ENCODE measurements at places on chromosomes 4 and X.

DNA sequence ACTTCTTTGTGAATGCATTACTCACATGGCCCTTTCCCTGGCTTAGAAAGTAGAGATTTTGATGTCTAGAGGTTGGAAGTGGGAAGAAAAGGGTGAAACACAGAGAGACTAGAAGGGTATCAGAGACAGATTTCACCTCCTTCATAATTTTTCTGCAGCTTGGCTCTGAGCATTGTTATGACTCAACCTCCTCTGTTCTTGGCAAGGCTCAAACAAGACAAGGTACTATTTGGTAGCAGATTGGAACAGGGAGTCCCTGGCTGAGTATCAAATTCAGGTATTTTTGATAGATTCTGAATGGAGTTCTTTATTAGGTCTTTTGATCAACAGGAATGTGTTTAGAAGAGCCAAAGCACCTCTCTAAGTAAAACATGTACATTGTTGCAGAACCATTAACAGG lies 146.3 kb upstream of the CHRDL1 start:
- DNase-seq, result no peak

GRCh38 chrX:40174001-40174853 lies 76.5 kb upstream of the BCOR start:
- DNase-seq, result no peak

GRCh38 chr4:171348090-171348489 lies 465.1 kb upstream of the GALNTL6 start:
- no peak for DNase-seq

- DNase-seq, result no peak
Measured at GRCh38 chr4:4990857-4991540, 28.3 kb downstream of the CYTL1 start.

DNA sequence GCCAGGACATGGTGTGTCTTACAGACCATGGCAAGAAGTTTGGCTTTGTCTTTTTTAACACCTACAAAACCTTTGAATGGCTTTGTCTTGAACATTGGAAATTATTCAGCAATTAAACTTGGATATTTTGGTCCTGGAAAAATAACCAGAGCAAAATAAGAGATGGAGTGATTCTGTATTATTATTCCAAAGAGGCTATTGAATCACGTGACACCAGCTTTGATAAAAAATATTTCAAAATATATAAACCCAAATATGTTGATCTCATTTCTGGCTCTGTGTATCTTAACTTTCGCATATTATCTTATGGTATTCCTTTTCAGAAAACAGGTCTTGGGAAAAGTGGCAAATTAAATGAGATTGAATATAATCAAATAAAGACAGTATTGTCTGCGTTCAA lies 32.6 kb upstream of the GIMD1 start:
- DNase-seq, result no peak

DNA sequence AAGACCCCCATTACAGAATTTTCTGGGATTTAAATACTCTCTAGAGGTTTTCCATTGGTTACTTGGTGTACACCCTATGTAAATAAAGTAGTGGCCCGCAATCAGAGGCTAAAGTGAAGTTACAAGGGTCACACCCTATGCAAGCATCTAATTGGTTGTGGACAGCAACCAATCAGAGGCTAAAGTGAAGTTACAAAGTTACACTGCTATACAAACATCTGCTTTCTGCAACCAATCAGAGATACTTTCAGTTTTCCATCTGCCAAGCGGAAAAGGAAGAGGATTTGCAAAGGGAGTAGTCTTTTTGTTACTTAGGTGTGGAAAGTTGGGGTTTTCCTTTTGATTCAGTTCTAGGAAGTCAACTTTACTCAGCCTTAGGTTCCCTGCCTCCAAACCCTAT lies 2.0 kb upstream of the ATRX start:
- DNase-seq, result no peak

GRCh38 chrX:6021316-6022091 lies 207.2 kb downstream of the NLGN4X start:
- DNase-seq, result no peak

DNA sequence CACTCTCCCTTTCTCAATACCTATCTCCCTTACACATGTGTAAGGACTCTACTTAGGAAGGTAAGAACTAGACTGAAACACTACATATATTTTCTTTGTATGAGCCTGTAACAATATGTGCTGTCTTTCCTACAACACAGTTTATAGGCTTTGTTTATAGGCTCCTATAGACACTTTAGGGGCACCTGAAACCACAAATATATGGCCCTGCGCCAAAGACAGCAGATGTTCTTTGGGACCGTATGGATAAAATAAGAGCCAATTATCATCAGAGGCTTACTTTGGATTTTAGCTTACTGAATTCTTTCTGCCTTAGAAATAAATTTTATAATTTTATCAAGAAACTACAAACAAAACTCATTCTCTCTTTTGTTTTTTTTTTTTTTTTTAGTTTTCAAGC lies 16.6 kb upstream of the CXCL3 start:
- no peak for DNase-seq

DNA sequence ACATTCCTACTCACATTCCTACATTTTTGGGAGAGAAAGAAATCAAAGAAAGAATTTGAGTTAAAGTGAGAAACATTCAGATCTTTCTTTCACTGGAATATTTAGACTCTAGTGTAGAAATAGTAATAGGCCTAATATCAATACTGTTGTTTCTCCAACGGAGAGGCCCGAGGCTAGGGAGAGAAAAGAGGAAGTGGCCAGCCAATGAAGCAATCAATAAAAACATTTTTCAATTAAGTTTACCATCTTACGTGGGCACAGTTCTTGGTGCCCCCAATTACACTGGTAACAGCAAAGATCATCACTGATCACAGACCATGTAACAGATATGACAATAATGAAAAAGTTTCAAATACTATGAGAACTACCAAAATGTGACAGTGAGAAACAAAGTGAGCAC lies 281.4 kb downstream of the GPM6A start:
- no peak for DNase-seq

GRCh38 chr4:15894921-15895916 lies 43.3 kb downstream of the FGFBP1 start:
- no peak for DNase-seq

DNA sequence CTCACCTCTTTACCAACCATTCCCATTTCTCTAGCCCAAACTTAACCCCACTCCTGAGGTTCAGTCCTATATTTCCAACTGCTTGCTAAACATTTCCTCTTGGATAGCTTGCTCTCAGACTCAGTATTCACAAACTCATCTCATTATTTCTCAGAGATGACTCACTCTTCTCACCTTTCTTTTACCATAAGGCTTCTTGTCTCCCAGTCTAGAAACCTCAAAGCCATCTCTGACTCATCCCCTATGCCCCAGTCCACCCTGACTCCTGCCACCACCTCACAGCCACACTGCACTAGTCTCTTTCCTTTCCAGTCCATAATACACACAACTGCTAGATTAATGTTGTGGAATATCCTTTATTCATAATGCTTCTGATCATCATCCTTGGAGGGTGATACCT lies 4.8 kb downstream of the FRMPD3 start:
- no peak for DNase-seq

- DNase-seq, result no peak
Measured at GRCh38 chr4:24322995-24323394, 261.4 kb downstream of the DHX15 start.

DNA sequence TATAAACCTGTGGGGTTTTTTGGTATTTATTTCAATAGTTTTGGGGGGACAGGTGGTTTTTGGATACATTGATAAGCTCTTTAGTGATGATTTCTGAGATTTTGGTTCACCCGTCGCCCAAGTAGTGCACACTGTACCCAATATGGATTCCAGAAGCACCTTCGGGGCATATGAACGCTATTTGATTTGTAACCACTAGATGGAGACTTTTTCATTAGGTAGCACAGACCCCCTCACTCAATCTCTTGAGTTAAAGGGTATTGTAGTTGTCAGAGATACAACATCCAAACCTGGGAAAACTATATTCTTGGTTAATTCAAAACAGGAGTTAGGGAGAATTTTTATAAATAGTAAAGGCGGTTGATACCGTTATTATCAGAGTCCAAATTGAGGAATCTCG lies 79.8 kb downstream of the SPANXN3 start:
- no peak for DNase-seq

DNA sequence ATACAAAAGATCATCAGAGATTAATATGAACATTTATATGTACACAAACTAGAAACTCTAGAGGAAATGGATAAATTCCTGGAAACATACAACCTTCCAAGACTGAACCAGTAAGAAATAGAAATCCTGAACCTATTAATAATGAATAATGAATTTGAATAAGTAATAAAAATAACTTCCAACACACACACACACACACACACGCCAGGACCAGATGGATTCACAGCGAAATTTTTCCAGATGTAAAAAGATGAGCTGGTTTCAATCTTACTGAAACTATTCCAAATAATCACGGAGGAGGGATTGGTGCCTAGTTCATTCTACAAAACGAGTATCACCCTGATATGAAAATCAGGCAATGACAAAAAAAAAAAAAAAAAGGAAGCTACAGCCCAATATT lies 1095.0 kb downstream of the FAT4 start:
- DNase-seq, result no peak
